Activated CD4-positive, alpha-beta T cell treated with anti-CD3 and anti-CD28 coated beads for 36 hours (primary cell): ENCODE measurements at places on chromosomes 2 and 18. TPM values are rescaled to one million over a fixed set of nuclear protein-coding genes. Genes with fewer than 3 reads are reported as not detected.

MC4R gene
- total RNA-seq = not detected

TEKT4 gene
- total RNA-seq = not detected

SERPINB12 gene
- not detected for total RNA-seq

TMEM37 gene
- total RNA-seq = not detected

UGT1A6 gene
- total RNA-seq = not detected

TRAF3IP1 gene
- 9.8 TPM for total RNA-seq

SLC23A3 gene
- total RNA-seq = 1.9 TPM

ABCG5 gene
- not detected for total RNA-seq

C2orf76 gene
- total RNA-seq = 9.9 TPM

ADNP2 gene
- 22.8 TPM for total RNA-seq

CRYBA2 gene
- not detected for total RNA-seq

CD8A gene
- total RNA-seq = 1.6 TPM

AQP12A gene
- not detected for total RNA-seq

IL36G gene
- total RNA-seq = not detected

LONRF2 gene
- 0.02 TPM for total RNA-seq

GALNT13 gene
- not detected for total RNA-seq

NR4A2 gene
- total RNA-seq = 19.1 TPM

SCYGR4 gene
- total RNA-seq = not detected

PLEK gene
- total RNA-seq = 0.89 TPM

GRCh38 chr18:55258088-55258487, 298.8 kb upstream of the CCDC68 start:
- DNase-seq = no peak

GRCh38 chr2:53861824-53862223, 2.1 kb upstream of the GPR75 start:
- no peak for DNase-seq

- peak; percentile 4 for DNase-seq
Observed at GRCh38 chr2:80499095-80499494, 194.5 kb upstream of the LRRTM1 start.

- peak; percentile 94 for DNase-seq
Observed at GRCh38 chr2:229922449-229923386, at the start of gene FBXO36. Gene FBXO36 (plus strand): TSS chr2:229922503. CDS start chr2:229922514, 11 bp downstream.

DNA sequence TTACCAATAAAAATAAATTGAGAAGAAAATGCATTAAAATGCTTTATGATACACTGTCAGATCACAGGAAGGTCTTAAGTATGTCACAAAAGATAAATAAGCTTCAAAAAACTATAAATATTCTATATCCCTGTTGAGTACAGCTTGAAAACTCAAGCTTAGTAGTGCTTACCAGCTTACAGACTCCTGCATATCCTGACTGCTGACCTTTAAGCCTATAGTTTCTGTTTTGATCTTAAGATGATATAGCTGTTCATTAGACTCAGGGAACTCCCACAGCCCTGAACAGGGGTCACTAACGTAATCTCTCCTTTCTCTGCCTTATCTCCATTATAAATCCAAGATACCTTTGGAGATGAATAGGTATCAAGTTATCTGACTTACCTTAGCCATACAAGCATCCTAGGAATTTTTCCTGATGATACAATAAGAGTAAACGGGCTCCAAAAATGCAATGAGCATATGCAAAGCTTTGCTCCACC, 93.7 kb upstream of the RBBP8 start:
- DNase-seq = no peak

DNA sequence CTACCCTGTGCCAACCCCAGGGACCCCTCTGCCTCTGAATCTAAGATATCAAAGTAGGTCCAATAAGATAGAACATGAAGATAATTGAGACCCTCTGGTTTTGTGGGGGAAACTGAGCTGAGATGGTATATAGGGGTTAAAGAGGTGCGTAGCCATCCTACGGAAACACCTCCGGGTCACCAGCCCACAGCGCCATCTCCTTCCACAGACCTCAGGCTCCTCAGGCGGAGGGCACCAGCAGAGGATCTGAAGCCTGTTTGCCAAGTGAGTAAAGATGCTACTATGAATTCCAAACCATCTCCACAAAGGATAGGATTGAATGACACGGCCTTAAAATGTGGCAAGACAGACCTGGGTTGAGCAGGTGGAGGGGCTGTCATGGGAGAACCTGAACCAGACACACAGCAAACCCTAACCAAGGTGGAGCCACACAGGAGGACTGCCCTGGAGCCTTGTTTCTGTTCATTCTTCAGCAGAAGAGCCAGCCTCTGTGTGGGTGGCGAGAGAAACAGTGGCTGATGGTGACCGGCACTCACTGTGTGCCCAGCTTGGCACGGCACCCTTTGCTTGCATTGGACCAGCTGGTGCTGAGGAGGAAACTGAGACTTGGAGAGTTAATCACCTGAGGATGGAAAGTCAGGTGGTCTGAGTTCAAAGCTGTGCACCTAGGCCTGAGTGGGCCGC, 10.2 kb downstream of the GBX2 start:
- DNase-seq = no peak

- DNase-seq = no peak
Observed at GRCh38 chr2:172550419-172550818, 5.5 kb upstream of the PDK1 start.

- no peak for DNase-seq
Observed at GRCh38 chr2:217000406-217000805, 140.5 kb upstream of the TNP1 start.

- peak; percentile 7 for DNase-seq
Observed at GRCh38 chr2:63301481-63301880, 250.9 kb downstream of the OTX1 start.

DNA sequence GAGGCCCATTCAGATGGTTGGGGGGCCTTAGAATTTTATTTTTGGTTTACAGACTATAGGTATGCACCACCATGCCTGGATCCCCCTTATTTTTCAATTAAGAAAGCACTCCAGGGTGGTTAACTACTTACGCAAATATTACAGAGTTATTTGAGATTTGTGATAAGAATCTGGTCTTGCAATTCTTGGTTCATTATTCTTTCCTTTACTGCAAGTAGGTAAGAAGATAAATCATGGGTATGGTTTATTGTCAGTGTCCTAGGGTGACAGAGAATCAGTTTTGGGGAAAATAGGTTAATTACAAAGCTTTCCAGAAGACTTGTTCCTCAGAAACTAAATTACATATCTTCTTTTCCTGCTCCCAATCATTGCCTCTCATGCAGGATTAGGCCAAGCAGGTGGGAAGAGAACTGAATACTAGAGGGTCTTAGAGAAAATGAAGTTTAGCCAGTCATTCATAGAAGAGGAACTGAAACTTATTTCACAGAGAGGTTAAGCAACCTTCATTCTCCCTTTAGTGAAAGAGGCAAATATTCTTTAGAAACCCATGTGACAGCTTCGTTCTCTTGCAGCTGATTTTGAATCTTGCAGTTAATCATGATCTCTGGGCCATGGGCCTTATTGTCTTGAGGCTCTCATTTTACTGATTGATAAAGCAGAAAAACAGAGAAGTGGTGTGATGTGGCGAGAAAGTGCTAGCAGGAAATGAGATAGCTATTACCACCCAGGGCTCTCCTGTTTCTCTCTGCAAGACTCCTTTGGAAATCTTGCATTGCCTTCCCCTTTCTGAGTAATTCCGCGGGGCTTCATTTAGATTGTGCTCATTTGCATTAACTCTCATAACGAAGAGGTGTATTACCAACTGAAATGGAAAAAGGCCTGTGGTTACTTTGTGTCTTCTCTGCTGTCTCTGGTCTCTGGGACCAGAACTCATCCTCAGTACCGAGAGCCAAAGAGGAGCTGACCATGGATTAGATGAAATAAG, 44.8 kb upstream of the ARHGAP25 start:
- DNase-seq = peak; percentile 22

GRCh38 chr18:9734189-9734588, 26.1 kb downstream of the RAB31 start:
- DNase-seq = no peak

DNA sequence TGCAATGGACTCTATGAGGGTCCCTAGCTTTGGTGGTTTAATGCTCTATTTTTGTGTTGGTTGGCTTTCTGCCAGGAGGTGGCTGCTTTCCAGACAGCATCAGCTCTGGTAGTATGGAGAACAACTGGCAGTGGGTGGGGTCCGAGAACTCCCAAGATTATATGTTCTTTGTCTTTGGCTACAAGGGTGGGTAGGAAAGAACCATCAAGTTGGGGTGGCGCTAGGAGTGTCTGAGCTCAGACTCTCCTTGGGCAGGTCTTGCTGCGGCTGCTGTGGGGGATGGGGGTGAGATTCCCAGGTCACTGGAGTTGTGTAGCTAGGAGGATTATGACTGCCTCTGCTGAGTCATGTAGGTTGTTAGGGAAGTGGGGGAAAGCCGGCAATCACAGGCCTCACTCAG, 976.1 kb upstream of the GYPC start:
- no peak for DNase-seq

DNA sequence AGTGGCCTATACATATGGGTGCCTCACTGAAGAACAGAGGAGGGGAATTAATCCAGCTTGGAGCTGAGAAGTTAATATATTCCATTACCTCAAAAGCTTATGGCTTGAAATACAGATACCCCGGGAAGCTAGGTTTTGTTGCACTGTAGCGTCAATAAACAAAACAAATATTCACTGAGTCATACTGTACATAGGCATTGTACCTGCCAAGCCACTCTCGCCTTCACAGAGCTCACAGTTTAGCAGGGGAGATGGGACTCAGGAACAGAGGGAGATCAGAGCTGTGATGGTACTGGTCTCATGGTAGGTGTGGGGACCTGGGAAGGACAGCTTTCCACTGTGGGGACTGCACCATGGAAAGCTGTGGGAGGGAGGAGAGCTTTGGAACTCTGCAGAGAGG, 111.2 kb upstream of the ST6GAL2 start:
- DNase-seq = no peak

DNA sequence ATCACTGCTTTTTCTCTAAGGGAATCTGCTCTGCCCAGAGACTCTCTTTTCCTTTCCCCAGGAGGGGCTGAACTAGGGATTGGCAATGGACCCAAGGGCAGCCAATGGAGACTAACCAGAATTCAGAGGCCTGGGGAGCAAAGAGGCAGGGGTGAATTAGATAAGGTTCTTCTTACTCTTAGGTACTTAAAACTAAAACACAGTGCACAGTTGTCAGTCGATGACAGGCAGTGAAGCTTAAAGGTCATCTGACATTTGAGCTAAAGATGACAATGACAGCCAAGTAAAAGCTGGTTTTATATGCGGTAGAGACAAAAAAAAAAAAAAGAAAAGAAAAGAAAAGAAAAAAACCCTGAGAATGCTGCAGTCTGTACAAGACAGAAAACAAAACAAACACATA, 57.8 kb downstream of the HIBCH start:
- DNase-seq = no peak

DNA sequence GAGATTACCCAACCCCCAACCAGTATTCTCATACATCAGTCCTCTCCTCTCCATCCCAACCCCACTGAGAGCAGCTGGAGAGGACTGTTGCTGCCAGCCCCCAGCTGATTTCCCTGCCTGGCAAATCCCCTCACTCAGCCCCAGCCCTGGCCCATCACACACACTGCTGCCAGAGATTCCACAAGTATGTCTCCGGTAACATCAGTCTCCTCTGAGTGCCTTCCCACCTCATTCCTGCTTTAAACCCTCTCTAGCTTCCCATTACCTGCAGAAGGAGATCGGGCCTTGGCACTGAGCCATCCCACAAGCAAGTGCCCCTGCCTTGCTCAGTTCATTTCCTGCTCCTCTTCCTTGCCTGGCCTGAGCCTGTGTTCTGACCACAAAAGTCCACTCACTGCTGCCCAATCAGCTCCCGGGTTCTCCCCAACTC, 50.6 kb upstream of the ZFP36L2 start:
- no peak for DNase-seq

GRCh38 chr2:100773538-100773937, 46.4 kb upstream of the NPAS2 start:
- DNase-seq = no peak

DNA sequence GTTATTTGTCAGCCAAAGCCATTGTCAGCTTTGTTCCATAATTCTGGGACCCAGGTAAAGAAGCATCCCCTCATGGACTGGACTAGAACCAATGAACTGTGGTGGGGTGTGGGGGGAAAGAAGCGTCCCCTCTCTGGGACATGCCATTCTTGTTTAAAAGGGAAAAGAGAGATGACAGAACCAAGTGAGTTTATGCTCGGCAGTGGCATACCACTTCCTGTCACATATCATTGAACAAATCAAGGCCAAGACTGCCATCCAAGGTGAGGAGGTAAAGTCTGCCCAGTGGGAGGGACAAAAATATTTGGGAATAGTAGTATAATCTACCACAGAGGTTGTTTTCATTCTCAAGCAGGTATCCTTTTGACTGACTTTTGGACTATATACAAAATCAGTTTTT, 4.7 kb upstream of the GLS start:
- peak; percentile 41 for DNase-seq

- peak; percentile 84 for DNase-seq
Observed at GRCh38 chr18:8696749-8697211, 8.6 kb upstream of the MTCL1 start.

- no peak for DNase-seq
Observed at GRCh38 chr2:217911283-217912097, 91.3 kb downstream of the TNS1 start.

GRCh38 chr2:55025627-55026026, 24.6 kb downstream of the RTN4 start:
- no peak for DNase-seq

GRCh38 chr18:3224223-3224622, 4.5 kb upstream of the MYOM1 start:
- DNase-seq = no peak

- DNase-seq = no peak
Observed at GRCh38 chr2:177489719-177490301, 97.2 kb downstream of the AGPS start.

- DNase-seq = no peak
Observed at GRCh38 chr2:107730898-107731297, 95.8 kb upstream of the RGPD4 start.

DNA sequence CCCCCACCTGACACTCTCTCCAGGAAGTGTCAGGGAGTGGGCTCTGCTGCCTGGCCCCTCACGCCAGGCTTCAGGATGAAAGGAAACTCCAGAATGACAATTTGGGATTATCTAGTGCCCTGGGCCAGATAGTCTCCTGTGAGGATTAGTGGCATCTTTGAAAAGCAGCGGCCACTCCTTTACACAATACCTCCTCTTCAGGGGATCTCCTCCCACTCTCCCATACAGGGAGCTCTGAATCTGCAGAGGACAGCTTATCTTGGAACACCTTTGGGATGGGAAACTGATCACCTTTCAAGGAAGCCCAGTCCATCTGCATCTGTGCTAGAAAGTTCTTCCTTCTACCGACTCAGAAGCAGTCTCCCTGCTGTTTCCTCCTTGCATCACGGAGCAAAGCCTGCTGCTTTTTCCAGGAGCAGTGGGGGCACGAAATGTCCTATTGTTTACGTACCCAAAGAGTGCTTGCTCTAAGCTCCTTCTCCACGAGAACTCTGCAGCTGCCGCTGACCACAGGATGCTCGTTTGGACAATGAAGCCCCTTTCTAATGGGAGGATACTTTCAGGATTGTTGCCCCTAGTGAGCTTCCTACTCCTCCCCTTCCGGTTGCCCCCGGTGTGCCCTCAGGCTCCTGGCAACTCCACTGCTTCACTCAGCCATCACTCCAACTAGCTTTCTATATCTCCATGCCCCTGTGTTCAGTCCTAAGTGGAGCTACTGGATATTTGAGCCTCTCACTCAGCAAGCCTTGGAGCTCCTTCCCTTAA, 31.5 kb downstream of the SIX3 start:
- no peak for DNase-seq
